T-helper 1 cell (primary cell): ENCODE measurements at places on chromosomes 3 and 15.

DNA sequence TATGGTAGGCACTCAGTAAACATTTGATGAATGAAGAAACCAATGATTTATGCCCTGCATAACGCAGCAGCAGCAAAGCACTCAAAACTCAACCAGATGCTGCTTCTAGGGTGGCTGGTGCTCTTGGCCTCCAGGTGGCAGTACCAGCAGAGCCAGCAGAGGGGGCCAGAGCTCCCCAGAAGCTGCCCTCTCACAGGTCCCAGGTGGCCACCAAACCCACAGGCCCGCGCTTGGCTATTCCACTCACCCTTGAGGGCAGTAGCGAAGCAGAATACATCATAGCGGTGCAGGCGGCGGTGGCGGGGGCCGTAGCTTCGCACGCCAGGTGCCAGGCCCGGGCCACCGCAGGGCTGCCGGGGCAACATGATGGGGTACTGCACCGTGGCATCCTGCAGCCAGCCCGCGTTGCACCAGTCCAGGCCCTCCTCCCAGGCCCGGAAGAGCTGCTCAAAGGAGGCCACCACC is 16.6 kb downstream of the HAPLN3 start:
- DNase-seq = no peak

DNA sequence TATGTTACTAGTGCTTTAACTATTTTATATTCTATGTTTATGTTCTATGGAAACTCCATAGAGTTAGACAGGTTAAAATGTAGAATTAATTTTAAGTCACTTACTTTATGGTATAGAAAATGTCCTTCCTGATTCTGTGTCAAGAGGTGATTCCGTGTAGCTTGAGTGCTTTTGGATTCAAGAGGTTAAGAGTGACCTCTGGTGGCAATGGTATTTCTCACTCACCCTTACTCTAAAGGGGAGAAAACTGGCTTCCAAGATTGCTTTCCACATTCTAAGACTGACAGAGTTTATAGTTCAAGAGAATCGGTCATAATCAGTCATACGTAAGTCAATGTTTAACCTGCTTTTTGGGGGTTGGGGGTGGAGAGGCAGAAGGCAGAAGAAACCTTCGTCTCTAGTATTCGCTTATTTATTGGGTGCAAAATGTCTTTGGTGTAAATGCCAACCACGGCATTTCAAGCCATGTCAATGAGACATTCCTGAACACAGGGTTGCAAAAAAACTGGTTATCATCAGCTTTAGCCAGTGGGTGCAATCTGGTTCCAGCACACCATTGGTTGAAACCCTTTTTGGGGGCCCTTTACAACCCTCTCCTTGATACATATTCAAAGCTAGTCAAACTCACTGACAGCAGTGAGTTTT is 92.0 kb upstream of the VGLL3 start:
- no peak for DNase-seq

DNA sequence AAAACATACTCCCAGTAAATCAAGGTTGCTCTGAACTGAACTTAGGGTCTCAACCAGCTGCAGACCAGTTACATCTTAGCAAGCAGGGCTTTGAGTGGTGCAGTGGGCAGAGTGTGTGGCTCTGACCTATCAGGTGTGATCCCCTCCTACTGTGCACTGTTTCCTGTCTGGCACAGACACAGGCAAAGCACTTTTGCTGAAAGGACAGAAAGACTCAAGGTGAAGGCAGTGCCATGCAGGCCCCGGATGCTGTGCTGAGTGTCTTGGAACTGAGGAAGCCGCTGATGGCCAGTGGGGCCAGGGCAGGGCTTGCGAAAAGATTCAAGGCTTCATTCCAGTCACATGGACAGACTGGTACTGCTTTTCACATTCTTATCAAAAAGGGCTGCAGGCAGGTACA is 85.2 kb downstream of the CACNA1D start:
- DNase-seq = no peak

- no peak for DNase-seq
These were observed 68.1 kb upstream of the PFN2 start for GRCh38 chr3:150038830-150039229.

- no peak for DNase-seq
These were observed 148.9 kb upstream of the PEX5L start for GRCh38 chr3:180185650-180186049.

- no peak for DNase-seq
These were observed 23.7 kb upstream of the RPN1 start for GRCh38 chr3:128674161-128674784.

- no peak for DNase-seq
These were observed 130.3 kb downstream of the CHDH start for GRCh38 chr3:53715815-53716483.

DNA sequence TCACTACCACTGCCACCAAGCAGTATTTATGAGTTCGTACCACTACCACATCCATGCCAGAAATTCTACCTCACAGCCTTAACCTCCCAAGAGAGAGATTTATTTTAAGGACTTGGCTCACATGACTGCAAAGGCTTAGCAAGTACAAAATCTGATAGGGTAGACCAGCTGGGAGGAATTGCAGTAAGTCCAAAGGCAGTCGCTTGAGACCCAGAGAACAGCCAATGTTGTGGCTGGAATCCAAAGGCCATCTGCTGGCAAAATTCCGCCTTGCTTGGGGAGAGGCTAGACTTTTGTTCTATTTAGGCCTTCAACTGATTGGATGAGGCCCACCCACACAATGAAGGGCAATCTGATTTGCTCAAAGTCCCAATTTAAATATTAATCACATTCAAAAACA is 101.4 kb upstream of the STT3B start:
- no peak for DNase-seq

GRCh38 chr3:63462732-63463131 is 184.6 kb downstream of the SYNPR start:
- DNase-seq = no peak

- DNase-seq = no peak
These were observed 2.9 kb downstream of the PIAS1 start for GRCh38 chr15:68057034-68057433.

GRCh38 chr3:112682361-112682760 is 41.4 kb upstream of the CCDC80 start:
- DNase-seq = no peak

DNA sequence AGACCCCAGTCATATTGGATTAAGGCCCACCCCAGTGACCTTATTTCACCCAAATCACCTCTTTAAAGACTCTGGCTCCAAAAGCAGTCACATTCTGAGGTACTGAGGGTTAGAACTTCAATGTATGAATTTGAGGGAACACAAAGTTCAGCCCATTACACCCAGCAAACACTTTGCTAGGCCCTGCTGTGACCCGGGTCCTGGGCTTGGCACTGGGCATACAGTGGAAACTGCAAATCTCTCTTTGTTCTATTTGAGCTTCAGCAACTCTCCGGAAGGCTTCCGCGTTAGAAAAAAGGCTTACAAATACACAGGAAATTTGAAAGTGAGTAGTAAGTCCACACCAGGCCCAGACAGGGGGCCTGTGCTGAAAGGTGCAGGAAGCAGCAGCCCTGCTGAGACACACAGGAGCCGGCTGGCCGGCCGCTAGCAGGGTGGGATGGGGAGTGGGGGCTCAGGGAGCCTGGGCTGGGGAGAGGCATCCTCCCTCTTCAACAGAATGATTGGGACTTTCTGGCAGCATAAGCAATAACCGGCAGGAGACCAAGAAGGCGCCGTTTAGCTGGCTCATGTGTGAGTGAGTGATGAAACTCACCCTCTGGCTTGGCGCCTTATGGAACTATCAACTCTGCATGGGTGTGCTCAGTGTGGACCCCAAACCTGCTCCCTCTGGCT is 13.0 kb downstream of the LIPC start:
- no peak for DNase-seq

DNA sequence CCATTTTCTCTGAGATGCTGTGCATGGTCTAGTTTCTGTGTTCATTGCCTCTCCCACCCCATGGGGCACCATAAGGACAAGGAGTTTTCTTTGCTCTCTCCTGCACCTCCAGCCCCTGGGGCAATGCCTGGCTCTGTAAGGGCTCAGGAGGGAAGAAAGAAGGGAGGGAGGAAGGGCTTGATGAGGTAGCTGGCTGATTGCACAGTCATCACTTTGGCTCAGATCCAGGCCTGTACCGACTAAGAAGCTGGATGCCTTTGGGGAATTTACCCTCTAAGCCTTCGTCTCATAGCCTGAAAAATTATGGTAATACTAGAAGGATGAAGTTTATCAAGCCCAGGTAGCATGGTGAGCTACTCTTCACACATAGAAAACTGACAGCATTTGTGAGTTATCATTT is 382.9 kb downstream of the GABRG3 start:
- DNase-seq = no peak

- no peak for DNase-seq
These were observed 159.0 kb upstream of the TSC22D2 start for GRCh38 chr3:150248888-150249681.

GRCh38 chr3:67377299-67377698 is 277.1 kb downstream of the SUCLG2 start:
- no peak for DNase-seq

GRCh38 chr3:130663092-130663491 is 83.5 kb downstream of the PIK3R4 start:
- DNase-seq = no peak

DNA sequence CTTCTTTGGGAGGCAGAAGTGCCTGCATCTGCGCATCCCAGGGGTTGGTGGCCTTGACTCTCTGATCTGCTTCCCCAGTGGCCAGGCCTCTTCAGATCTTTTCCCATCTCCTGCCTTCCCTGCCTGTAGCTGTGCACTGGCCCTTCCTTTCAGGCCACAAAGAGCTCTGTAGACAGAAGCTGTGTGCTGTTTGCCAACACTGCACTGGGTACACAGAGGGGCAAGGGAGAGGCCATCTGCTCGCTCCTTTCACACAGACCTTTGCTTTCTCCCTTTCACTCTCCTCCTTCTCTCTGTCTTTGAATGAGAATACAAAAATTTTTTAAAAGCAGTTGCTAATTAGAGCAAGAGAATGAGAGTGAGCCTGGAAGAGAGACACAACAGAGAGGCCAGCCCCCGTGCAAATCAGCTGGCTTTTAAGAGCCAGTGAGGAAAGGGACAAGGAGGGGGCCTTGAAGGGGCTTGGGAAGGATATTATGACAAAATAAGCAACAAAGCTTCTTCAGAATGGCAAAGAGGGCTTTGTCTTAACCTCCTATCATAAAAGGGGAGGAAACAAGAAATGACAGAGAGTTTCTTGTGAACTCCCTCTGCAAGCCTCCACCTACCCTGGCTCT is 170.9 kb downstream of the EPHB1 start:
- no peak for DNase-seq

- no peak for DNase-seq
These were observed 78.0 kb upstream of the SLC6A6 start for GRCh38 chr3:14324224-14324944.

DNA sequence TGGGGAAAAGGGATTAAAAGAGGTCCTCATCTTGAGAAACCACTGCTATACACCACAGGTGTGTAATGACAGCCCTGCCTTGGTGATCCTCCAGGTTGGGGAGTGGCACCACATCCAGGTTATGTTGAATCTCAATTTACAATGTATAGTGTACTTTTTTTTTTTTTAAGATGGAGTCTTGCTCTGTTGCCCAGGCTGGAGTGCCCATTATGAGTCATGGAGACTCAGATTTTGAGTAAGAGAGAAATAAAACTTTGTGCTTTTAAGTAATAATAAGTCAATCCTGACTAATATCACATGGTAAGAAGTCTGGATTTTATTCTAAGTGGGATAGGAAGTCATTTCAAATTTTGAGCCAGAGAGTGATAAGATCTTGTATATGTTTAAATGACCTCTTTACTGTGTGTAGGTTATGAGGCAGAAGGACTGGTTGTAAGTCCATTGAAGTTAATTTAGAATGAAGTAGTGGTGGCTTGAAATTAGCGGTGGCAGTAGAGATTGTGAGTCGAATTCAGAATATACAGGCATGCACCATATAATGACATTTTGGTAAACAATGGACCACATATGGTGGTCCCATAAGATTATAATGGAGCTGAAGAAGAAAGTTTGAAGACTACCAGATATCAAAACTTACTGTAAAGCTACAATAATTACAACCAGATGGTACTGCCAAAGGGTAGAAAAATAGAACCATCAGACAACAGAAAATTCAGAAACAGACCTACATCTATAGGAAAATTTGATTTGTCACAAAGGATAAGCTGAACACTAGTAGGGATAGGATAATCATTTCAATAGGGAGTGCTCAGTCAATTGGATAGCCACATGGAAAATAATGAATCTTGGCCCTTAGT is 20.7 kb downstream of the POPDC2 start:
- no peak for DNase-seq

DNA sequence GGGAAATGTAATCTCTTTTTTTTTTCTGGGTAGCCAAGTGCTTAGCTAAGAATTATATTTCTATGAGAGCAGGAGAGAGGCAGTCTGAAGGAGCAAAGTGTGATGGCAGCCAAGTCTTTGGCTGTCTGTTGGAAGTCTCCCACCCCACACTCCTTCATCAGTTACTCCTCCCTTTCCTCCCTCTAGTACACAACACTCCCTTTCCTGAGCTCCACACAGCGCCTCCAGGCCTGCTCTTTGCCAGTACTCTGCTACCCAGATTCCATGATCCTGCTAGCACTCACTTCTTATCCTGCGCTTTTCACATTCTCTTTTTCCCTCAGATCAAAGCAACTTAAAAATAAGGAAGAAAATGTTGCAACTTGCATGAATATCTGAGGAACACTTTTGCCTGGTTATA is 37.4 kb upstream of the SNRK start:
- DNase-seq = no peak

GRCh38 chr3:81446806-81447205 is 314.6 kb downstream of the GBE1 start:
- no peak for DNase-seq

DNA sequence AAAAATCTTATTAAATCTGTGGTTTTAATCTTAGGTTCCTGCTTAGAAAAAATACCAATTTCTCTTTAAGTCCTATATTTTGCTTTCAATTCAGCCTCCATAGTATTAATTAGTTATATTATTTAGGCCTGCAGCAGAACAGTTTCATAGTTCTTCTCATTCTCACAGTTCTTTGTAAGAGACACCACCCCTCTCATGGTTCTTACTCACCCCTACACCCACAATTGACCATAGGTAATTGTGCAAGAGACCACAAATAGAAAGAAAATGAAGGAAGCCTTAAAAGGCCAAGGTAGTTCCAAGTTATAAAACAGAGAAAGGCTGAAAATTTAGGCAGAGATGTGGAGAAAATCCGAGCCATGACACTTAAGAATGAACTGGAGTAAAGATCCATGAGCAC is 415.3 kb downstream of the TIGIT start:
- DNase-seq = no peak

DNA sequence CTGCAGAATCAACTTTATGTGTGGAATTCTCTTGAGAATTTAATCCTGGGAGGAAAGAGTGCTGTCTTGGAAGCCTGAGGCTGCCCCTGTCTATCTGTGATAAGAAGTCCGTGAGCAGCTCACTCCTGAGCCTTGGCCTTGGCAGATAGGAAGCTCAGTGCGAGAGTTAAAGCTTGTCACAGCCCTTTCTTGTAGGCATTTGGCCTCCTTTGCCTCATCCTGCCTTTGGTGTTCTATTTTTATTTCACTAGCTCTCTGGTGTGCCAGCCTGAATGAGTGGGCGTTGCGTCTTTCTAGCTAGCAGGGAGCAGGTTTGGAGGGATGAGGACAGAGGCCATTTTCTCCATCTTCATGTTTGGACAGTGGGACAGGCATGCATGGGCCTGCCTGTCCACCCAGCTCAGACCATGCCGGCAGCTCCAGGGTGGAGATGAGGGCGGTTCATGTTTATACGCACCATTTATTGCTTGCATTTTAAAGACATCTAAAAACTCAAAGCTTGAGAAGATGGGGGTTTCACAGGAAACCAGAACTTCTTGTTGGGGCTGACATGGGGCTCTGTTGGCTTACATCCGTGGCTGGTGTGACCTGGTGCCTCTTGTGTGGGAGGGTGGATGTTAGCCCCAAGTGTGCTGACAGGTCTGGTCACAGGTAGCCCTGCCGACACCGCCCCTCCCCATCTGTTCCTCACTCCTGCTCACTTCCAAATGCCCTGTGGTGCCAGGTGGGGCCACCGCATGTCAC is 29.8 kb downstream of the IRAK2 start:
- DNase-seq = peak; percentile 37
